ENCODE measurements at places on chromosomes 16 and 17. TPM values are rescaled to one million over a fixed set of nuclear protein-coding genes. Genes with fewer than 3 reads are reported as not detected.

The CACNG1 gene
- total RNA-seq, result not detected

The RNF157 gene
- 0.99 TPM for total RNA-seq

The TCAP gene
- 1.3 TPM for total RNA-seq

The MYLK3 gene
- 0.24 TPM for total RNA-seq

The NLGN2 gene
- 56.8 TPM for total RNA-seq

The EVI2A gene
- total RNA-seq, result not detected

The NACA2 gene
- total RNA-seq, result not detected

The CLEC10A gene
- not detected for total RNA-seq

The TMIGD1 gene
- not detected for total RNA-seq

The CDH15 gene
- 0.13 TPM for total RNA-seq

The ESRP2 gene
- total RNA-seq, result 0.24 TPM

The ZACN gene
- not detected for total RNA-seq

All from osteocyte (in vitro differentiated cells).